ENCODE measurements at places on chromosomes 5 and 9. TPM values are rescaled to one million over a fixed set of nuclear protein-coding genes. Genes with fewer than 3 reads are reported as not detected.

The RNF183 gene
- total RNA-seq, result not detected

The CTXN3 gene
- not detected for total RNA-seq

The CCDC69 gene
- 0.78 TPM for total RNA-seq

The SPATA31A3 gene
- not detected for total RNA-seq

The OR13C3 gene
- not detected for total RNA-seq

The DOK3 gene
- not detected for total RNA-seq

The SOHLH1 gene
- total RNA-seq, result not detected

Measured in RPMI7951 (cell line).